ENCODE measurements at places on chromosomes 4 and X.

DNA sequence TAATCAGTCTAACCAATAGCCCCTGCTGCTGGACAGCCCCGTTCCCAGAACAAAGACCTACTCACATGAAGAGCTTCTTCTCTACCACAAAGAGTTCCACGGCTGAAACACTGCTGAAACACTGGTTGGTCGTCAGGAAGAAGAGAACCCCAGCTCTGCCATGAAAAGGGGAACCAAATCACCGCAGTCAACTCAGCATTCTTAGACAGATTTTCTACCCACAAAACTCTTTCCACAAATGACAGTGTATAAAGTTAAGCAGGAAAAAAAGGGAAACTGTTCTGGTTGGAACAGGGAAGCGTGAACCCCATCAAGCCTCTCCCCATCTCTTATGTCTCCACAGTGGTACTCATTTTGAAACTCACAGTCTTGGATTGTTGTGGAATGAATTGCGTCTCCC is 57.3 kb downstream of the ABCG2 start:
- H3K4me1 ChIP-seq = no peaks in the 10 kb centered on the region
- H3K27me3 ChIP-seq = no peaks in the 10 kb centered on the region

DNA sequence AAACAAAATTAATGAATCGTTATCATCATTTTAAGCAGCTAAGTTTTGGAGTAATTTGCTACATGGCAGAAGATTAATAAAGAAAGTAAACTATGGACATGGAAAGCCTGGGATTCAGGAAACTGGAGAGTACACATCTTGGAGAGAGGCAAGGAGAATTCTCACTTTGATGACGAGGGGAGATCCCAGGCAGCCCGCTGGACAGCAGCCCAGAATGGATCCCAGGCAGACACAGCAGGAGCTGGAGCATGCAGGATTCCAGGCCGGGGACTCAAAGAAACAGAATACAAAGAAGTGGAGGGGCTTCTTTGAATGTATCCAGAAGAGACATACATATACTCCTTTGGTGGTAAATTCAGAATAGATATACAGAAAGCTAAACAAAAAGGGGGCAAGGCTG is 118.0 kb upstream of the ATP6AP2 start:
- H3K4me1 ChIP-seq = no peaks in the 10 kb centered on the region
- no peak for DNase-seq
- H3K36me3 ChIP-seq = no peaks in the 10 kb centered on the region

GRCh38 chr4:67082746-67083145 is 462.6 kb downstream of the CENPC start:
- H3K27me3 ChIP-seq = no peaks in the 10 kb centered on the region
- no peaks in the 10 kb centered on the region for H3K36me3 ChIP-seq
- H3K4me1 ChIP-seq = no peaks in the 10 kb centered on the region
- no peak for DNase-seq
- H3K4me3 ChIP-seq = no peak overlapping the region
- H3K27ac ChIP-seq = no peak overlapping the region

GRCh38 chr4:33054656-33055196 is 2334.6 kb downstream of the PCDH7 start:
- H3K4me1 ChIP-seq = no peaks in the 10 kb centered on the region
- H3K27me3 ChIP-seq = no peaks in the 10 kb centered on the region
- no peak for DNase-seq

- H3K4me1 ChIP-seq = no peaks in the 10 kb centered on the region
- H3K27ac ChIP-seq = peak overlapping the region; percentile 3
- H3K36me3 ChIP-seq = no peaks in the 10 kb centered on the region
Measured at GRCh38 chr4:53684136-53685130, 93.1 kb upstream of the LNX1 start.

- DNase-seq = no peak
- no peak overlapping the region for H3K27ac ChIP-seq
- H3K27me3 ChIP-seq = no peaks in the 10 kb centered on the region
- no peaks in the 10 kb centered on the region for H3K36me3 ChIP-seq
- H3K4me3 ChIP-seq = no peak overlapping the region
Measured at GRCh38 chr4:92059615-92060014, 244.2 kb upstream of the GRID2 start.

GRCh38 chr4:155999725-156000124 is 46.1 kb upstream of the CTSO start:
- no peaks in the 10 kb centered on the region for H3K4me1 ChIP-seq
- no peaks in the 10 kb centered on the region for H3K27me3 ChIP-seq
- DNase-seq = no peak
- H3K36me3 ChIP-seq = no peaks in the 10 kb centered on the region
- no peak overlapping the region for H3K4me3 ChIP-seq

All from vagina (tissue), 2 donors.